ENCODE measurements at places on chromosomes 12 and 14.

GRCh38 chr12:22234561-22234960 is 99.9 kb downstream of the ST8SIA1 start:
- DNase-seq: no peak

DNA sequence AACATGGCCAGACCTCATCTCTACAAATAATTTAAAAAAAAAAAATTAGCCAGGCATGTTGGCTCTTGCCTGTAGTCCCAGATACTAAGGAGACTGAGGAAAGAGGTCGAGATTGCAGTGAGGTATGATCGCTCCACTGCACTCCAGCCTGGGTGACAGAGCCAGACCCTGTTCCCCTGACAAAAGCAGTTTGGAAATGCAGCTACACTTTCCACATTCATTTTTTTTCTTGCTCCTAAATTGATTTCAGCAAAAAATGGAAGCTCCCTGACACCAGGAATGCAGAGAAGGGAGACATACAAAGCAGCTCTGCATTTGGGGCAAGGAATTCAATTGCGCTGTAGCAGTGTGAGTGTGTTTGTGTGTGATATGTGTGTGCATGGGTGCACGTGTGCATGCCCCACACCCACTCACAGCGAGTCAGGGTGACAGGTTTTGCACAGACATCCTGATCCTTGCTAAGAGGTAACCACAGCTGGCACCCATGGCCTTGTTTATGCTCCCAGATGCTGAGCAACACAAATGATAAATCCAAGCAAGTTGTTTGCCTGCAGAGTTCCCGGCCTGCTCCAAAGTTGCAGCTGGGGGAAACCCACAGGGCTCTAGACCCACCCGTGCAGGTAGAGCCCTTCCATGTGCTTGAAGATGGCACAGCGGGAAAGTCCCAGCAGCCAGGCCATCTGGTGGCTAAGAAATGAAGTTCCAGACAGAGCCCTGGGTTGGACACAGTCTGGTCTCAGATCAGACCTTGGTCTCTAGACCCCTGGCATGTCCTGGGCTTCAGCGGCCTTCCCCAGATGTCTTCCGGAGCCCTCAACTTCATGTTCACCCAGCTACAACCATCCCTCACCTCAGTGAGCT is 25.9 kb upstream of the BDKRB2 start:
- no peak for DNase-seq

DNA sequence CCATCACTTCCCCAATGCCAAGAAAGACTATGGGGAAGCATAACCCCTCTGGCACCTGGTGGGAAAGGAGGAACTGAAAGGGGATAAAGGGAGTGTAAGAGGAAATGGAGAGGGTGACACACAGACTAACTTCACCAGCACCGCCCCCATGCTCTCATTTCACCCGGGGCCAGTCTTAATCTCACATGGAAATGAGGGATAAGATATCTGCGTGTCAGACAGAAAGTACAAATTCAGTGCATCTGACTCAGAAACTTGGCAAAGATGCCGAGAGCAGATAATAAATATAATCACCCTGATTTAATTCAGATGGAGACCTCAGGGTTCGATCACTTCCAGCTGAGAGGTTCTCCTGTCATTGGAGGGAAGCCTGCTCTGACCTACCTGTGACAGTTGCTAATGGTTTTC is 191.6 kb downstream of the DUSP6 start:
- DNase-seq: no peak

- no peak for DNase-seq
These were observed 1.0 kb upstream of the BTG1 start for GRCh38 chr12:92146497-92147224.

DNA sequence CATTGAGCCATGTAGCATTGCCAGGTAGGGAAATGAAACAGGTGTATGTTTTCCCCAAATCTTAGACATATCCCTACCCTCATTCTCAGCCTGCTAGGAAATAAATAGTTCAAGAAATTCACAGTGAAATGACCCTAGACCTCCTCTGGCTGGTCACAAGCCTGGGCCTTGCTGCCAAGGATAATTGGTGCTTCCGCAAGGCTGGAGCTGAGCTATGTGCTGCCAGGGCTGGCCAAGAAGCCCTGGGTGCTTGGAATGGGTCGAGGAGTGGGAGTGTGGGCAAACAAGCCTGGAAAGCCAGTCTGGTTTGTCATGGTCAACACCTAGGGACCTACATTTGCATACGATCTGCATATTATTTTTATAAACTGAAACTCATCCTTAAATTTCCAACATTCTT is 31.3 kb upstream of the SLC10A1 start:
- no peak for DNase-seq

GRCh38 chr14:81066672-81067071 is 111.3 kb downstream of the TSHR start:
- no peak for DNase-seq

DNA sequence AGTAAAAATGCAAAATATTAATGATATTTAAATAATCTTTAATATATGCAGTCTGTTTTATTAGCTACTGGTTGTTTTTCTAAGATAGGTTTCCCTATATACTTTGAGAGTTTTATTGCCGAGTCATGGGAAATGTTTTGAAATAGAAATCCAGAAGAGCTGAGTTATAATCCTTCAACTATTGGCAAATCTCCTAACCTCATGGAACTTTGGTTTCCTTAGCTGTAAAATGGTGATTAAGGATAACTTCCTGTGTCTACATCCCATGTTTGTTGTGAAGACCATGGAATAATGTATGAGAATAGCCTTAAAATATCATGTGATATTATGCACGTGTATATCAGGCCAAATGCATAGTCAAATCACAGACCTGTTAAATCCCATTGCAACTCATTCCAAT is 51.0 kb downstream of the UNC79 start:
- DNase-seq: no peak

GRCh38 chr14:75127903-75128595 is 1.2 kb upstream of the NEK9 start:
- DNase-seq: no peak

DNA sequence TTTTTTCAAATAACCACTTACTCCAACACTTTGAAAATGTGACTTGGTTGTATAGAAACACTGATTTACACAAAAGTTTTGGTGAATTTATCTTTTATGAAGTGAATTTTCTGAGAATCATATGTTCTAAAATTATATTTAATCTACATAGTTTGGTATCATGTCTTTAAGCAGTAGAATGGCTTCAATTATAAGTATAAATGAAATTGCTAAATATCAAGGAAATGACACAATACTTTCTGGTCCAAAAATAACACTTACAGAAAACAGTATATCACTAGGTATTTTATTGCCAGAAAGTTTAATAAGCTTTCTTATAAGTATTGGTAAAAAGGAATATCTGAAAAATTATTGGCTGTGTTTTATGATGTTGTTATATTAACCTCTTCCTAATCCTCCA is 90.9 kb downstream of the SRGAP1 start:
- DNase-seq: no peak

Data from cerebellar nuclear complex (tissue), 1 donor.